ENCODE measurements at places on chromosomes 3 and 15.

DNA sequence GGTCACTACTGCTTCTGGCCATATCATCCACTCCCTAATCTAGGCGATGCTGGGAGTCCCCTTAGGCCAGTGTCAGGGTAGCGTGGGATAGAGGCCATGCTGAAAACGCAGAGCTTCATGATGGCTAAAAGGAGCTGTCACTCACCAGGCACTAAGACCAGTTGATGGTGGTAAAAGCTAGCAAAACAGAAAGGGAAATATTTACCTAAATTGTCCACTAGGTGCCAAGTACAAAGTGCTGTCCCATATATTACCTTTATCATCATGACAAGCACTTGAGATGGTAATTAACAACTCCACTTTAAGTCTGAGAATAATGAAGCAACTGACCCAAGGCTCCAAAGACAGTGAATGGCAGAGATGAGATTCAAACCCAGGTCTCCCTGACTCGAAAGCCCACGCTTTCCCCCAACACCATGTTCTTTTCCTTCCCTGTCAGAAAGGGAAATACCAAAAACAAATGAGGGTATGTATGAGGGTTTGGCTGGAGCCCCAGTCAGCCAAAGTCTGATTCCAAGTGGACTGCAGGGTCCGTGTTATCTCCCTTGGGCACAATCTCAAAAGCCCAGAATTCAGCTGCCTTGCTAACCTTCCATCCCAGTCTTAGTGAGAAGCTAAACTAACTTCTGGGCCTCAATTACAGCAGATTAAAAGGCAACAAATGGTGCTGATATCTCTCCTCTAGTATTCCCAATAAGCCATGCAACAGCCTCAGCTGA is 84.7 kb downstream of the RBPMS2 start:
- no peak for DNase-seq

GRCh38 chr3:195537995-195538394 is 5.1 kb downstream of the PPP1R2 start:
- DNase-seq: no peak

DNA sequence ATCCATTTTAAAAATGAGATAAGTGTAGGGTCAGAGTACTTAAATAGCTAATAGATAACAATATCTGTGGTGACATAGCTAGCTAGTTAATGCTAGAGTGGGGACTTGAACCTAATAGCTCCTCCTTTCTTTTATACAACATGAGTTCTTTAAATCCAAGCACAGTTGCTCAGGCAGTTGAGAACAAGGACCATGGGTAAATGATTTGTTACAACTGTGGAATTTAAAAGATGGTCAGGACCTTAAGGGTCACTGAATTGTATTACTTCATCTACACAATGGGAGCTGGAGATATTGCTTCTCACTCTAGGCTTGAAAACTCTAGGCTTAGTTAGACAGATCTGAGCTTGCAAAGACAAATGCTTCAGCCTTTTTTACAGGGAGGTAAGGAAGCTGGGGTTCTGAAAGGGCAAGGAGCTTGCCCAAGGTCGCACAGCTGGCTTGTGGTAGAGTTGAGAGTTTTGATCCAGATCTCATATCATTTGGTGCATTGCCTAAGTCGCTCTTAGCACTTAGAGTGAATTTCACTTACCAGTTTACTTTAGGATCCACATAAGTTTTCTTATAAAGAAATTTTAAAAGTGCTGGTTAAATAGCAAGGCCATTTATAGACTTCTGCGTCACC is 90.2 kb downstream of the EDEM1 start:
- DNase-seq: no peak

GRCh38 chr15:51589881-51590568 is 32.5 kb downstream of the DMXL2 start:
- DNase-seq: no peak

- no peak for DNase-seq
Measured at GRCh38 chr15:73017987-73018386, 34.3 kb upstream of the NEO1 start.

GRCh38 chr3:5309171-5309570 is 121.7 kb downstream of the EDEM1 start:
- DNase-seq: no peak

GRCh38 chr3:174951034-174951433 is 91.9 kb downstream of the NAALADL2 start:
- peak; percentile 69 for DNase-seq

DNA sequence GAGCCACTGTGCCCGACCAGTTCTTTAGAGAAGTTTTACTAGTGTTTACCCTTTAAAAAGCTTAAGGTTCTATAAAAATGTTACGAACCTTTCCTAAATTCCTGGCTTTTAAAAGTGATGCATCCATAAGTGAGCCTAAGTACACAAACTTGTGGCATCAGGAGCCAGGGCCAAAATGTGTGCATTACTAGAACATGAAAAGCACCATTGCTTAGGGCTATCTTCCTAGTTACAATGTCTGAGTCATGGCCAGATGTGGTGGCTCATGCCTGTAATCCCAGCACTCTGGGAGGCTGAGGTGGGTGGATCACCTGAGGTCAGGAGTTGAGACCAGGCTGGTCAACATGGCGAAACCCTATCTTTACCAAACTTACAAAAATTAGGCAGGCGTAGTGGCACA is 39.9 kb downstream of the LEO1 start:
- DNase-seq: no peak

DNA sequence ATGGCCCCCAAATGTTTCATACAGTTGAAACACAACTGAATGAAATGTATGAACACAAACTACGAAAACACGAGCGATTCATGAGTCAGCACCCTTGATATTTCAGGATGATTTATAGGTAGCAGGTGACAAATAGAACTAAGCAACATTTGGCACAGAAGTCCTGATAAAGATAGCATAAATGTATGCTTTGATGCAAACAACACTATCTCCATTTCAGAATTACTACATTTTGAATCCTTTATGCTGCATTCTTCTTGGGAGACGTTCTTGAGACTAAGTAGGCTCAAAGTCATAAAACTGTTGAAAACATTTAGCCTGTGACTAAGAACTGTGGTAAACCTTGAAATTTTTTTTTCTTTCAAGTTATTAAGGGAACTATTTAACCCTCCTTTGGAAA is 200.3 kb upstream of the ICE2 start:
- DNase-seq: no peak

DNA sequence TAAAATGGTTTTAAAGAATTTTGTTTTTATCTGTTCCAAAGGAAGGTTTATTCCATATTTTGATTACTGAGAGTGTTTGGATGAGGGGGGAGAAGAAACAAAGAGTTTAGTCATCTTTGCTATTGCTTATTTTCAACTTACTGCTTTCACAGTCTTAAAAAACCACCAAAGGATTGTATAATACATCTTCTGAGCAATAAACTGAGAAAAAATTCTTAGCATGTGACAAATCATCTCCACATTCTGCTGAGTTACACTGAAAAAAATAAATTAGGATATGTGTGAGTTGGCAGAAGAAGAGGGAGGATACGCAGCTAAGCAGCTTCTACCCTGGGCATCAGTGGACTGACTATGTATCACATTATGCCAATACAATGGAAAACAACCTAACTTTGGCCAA is 23.2 kb upstream of the ACTC1 start:
- no peak for DNase-seq

DNA sequence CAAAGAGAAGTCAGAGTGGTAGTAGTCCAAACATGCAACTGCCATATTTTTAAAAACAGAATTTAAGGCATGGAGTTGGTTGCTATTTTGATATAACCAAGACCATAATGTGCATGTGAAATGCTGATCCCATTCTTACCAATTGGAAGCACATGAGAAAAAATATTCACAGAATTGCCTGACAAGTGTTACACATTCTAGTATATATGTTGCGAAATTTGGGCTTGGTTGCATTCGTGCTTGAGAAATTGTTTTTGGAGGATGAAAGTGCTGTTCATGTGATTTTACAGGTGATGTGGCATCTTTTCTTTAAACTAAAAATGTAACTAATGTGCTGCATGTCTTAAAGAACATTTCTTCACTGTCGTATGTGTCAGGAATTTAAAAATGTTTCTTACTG is 199.7 kb downstream of the CHL1 start:
- no peak for DNase-seq

DNA sequence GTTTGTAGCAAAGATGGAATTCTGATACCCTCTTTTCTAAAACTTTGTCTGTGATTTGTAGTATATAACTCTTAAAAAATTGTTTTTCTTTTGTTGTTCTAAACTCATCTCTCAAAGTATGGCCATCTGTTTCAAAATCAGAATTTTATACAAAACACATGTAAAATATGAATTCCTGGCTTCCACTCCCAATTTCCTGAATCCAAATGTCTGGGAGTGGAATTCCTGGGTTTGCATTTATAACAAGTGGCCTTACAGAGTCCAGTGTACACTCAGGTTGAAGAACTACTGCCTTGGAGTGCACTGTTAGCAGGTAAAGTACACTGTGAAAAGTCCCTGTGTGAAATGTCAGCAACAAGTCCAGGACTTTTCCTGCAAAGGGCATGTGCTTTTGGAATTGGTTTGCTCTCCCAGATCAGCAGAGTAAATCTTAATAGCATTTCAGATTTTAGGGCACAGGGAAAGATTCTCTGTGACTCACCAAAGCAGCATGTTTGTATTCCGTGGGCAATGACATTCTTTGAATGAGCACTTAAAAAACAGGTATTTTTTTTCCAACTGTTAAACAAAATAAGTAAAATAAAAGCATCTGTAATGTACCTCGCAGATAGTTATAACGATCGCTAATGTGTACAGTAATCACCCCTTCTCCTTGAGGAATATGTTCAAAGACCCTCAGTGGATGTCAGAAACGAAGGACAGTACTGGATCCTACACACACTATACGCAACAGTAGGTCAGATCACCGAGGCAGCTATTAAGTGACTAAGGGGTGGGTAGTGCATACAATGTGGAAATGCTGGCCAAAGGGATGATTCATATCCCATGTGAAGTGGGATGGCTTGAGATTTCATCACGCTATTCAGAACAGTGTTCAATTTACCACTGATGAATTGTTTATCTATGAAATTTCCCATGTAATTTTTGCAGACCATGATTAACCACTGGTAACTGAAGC is 2.0 kb upstream of the CLDN16 start:
- DNase-seq: peak; percentile 80

- no peak for DNase-seq
Measured at GRCh38 chr3:180181387-180181786, 144.7 kb upstream of the PEX5L start.

GRCh38 chr15:33378866-33379480 is 68.2 kb downstream of the RYR3 start:
- no peak for DNase-seq

DNA sequence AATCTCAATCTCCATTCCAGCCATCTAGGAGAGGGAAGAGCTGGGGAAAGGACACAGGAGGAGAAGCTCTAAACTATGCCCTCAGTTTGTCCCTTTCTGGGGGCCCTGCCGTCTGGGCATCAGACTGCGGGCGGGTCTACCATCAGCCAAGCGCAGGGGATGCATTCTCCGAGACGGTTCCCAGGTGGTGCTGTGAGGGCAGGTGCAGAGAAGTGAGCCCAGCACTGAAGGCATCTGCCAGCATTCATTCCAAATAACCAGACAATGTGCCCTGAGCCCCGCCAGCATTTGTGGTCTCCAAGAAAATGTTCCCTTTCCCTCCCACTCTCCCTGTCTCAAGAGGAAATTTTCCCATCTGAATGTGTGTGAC is 265.7 kb downstream of the XXYLT1 start:
- DNase-seq: no peak

DNA sequence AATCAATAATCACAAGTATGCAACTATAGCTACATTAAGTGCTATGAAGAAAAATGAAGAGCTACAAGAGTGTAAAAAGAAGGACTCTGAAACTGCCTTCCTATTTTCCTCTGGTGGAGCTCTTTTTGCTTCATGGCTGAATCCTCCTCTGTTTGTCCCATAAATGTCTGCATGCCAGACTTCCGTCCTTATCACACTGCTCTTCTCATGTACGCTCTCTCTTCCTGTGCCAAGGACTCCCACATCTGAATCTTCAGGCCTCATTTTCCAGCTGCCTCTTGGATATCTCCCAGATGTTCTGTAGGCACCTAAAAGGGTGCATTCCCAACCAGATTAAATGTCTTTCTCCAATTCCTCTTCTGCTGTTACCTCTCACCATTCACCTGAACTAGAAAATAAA is 123.7 kb downstream of the MECOM start:
- no peak for DNase-seq

DNA sequence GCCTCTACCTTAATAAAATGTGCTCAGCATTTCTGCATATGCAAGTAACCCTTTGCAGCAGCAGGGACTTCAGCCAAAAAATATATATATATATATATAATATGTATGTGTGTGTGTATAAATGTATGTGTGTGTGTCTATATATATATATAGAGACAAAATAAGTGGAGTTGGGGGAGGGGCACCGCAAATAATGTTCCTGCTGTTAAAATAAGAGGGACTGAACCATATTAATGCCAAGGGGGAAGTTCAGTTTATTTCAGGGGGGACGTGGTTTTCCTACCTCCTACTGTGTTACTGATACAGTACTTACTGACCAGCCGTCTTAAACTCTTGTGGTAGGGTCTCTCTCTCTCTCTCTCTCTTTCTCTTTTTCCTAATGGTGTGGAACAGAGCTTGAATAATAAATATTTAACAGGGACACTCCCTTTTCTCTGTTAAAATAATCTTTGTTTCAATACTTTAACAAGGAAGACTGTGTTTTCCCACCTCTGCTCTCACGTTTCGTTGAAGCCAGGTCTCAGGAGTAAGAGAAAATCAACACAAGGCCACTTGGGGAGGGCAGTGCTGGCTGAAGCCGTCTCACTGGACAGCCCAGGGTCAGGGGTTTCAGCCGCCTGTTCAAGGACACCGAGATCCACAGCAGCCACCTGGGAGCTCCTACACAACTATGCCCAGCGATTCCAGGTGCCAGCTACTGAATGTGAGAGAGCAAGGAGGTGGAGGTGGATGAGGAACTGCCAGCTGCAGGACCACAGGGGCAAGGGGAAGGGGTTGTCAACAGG is 42.8 kb upstream of the ADAMTSL3 start:
- DNase-seq: no peak

DNA sequence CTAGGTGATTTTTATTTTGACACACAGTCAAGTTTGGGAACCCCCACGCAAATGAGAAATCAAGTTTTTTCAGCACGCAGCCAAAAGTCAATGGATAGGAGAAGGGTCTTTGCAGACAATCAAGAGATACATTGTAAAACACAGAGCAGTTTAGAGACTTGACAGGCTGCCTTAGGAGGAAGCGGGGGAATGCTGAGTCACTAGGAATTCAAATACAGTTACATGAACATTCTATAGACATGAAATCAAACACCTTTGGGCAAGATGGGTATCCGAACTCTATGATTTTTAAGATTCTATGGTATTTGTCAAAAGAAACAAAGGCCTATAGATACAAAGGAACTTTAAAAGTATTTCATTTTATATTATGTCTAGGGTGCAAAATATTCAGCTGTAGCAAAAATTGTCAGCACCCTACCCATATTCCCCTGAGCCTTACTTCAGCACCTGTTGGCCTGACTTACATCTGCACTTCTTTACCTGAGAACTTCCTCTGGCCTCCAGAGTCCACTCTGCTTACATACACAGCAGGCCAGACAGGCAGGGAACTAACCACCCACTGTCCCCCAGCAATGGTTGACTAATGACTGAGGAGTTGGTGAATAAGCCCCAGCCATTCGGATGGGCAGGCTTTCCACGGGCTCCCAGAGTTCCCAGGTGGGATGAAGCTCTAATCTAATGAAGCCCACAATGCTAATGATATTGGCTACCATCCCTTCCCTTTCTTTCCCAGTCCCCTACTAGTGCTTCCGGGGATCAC is 289.3 kb upstream of the RORA start:
- DNase-seq: no peak

GRCh38 chr3:188296761-188297612 is 143.0 kb downstream of the LPP start:
- DNase-seq: no peak

GRCh38 chr15:69662645-69663000 is 210.0 kb downstream of the RPLP1 start:
- no peak for DNase-seq
